ENCODE measurements at places on chromosomes 7 and 10.

- DNase-seq: no peak
Measured at GRCh38 chr7:150901160-150902035, 49.1 kb downstream of the AOC1 start.

DNA sequence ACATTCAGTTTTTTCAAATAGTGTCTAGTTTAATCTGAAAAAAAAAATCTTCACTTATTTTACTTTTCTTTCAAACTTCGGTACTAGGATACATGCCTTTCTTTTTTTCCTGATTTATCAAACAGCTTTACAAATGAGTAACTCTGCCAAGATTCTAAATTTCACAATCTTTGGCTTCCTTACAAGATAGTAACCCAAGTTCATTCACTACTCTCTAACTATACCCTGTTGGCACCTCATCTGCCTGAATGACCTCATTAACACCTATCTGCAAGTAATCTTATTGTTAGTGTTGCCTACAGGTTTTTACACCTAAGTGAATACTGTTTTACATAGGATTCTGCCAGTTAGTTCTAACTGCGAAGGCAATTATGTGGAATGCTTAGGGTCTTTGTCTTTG lies 159.8 kb downstream of the FOXP2 start:
- DNase-seq: no peak

- no peak for DNase-seq
Measured at GRCh38 chr10:89813546-89813945, 112.2 kb downstream of the KIF20B start.

DNA sequence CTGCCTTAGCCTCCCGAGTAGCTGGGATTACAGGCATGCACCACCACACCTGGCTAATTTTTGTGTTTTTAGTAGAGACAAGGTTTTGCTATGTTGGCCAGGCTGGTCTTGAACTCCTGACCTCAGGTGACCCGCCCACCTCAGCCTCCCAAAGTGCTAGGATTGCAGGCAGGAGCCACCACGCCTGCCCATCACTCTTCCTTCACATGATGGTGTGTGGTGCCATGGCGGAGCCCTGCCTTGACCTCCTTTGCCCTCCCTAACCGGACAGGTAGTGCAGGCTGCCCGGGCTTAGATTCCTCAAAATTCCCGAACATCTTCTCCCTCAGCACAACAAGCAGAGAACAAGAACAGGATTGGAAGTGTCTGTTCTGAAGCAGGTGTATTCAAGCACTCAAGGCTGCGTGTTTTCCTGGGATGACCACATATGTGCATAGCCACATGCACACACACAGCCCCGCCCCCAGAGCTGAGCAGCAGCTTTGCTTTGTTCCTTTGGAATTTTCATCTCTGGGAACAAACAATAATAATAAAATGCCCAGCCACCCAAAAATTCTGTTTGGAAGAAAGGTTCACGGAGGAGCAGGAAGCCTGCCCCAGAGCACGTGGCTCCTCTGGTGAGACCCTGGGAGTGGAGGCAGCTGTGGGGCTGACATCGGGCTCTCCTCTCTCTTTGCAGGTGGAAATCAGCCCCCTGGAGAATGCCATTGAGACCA lies 131.3 kb upstream of the NPS start:
- DNase-seq: no peak

DNA sequence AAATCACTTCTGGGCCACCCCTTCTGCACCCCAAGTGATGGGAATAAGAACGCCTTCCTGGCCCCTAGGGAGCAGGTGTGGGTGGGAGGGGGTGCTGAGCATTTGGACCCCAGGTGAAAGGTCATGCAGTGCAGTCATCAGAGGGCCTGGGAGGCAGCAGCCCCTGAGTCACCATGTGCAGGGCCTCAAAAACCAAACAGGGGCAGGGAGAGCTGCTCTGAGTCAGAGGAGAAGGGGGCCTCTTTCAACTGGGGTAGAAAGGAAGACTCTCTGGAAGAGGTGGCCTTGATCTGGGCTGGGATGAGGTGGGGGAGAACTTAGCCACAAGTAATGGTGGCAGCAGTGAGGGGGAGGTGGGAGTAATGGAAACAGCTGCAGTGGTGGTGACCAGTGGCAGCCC lies 164.3 kb downstream of the BUB3 start:
- DNase-seq: no peak
